Activated CD8-positive, alpha-beta T cell treated with anti-CD3 and anti-CD28 coated beads for 36 hours (primary cell): ENCODE measurements at places on chromosomes 1 and 21. TPM values are rescaled to one million over a fixed set of nuclear protein-coding genes. Genes with fewer than 3 reads are reported as not detected.

- no peak for DNase-seq
- no peak overlapping the region for H3K27ac ChIP-seq
- peaks cover 4% of the 10 kb centered on the region for H3K4me1 ChIP-seq
Measured at GRCh38 chr1:192592517-192592916, 16.9 kb downstream of the RGS1 start.

SYCP1 gene
- total RNA-seq, result not detected

GRCh38 chr1:205236526-205236925 is 8.8 kb downstream of the TMCC2 start:
- peaks cover 9% of the 10 kb centered on the region for H3K36me3 ChIP-seq
- peak overlapping the region; percentile 36 for H3K27ac ChIP-seq
- H3K4me1 ChIP-seq, result peaks cover 59% of the 10 kb centered on the region
- H3K4me3 ChIP-seq, result no peak overlapping the region
- H3K27me3 ChIP-seq, result no peaks in the 10 kb centered on the region

RORC gene
- total RNA-seq, result 1.5 TPM

DNA sequence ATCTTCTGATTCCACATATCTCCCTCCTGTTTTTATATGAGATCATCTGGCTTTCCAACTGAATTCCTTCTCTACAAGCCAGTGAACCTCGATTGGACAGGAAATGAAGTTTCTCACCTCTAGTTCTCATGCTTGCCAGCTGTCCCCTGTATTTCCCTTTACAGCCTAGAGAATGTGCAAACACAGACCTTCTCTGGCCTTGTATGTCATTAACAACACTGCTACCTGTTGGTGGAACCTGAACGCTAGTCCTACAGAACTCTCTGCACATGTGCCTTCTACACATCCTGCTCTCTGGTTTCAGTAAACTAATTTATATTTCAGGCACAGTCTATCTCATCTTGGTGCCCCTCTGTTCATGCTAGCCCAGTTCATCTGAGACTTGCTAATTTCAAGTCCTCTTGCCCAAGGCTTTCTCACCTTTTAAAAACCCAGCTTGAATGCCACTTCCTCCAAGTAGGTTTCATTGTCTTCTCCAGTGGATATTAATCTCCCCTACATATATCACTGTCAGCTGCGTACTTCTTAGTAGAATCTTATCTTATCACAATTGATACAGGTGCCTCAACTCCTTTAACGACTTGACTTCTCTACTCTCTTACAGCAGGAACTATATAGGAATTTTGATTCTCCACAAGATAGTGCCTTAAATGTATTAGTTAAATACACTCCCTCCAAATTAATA is 549.9 kb downstream of the PLPP3 start:
- no peak overlapping the region for H3K27ac ChIP-seq
- H3K27me3 ChIP-seq, result peaks cover 2% of the 10 kb centered on the region

DNA sequence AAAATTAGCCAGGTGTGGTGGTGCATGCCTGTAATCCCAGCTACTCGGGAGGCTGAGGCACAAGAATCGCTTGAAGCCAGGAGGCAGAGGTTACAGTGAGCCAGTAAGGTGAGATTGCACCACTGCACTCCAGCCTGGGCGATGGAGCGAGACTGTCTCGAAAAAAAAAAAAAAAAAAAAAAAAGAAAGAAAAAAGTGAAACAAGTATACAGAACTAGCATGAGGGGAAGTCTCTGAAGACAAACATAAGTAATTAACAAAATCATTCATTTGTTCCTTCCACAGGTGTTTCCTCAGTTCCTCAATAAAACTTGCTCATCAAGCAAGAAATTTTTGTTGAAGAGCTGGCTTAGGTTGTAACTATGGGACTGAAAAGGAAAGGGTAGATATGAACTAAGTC is 52.2 kb upstream of the CNN3 start:
- peaks cover 6% of the 10 kb centered on the region for H3K4me1 ChIP-seq
- no peaks in the 10 kb centered on the region for H3K36me3 ChIP-seq
- no peak overlapping the region for H3K4me3 ChIP-seq
- H3K27me3 ChIP-seq, result no peaks in the 10 kb centered on the region

DNA sequence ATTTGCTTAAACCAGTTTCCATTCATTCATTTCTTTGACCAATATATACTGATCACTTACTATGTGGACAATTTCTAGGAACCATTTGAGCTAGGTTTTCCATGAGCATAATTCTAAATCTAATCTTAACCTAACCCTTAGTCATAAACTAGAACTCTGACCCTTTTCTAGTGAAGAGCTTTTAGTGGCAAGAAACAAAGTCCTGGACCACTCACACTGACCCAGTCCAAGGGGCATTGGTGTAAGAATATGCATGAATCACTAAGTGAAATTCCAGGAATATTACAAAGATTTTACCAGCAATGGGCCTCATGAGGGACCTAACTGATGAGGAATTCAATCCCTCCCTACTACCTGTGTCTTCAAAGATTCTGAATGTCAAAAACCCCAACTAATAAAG is 40.6 kb upstream of the SLC2A1 start:
- no peaks in the 10 kb centered on the region for H3K4me1 ChIP-seq
- H3K4me3 ChIP-seq, result no peak overlapping the region
- no peaks in the 10 kb centered on the region for H3K36me3 ChIP-seq
- no peak overlapping the region for H3K27ac ChIP-seq
- no peaks in the 10 kb centered on the region for H3K27me3 ChIP-seq

- H3K4me1 ChIP-seq, result peaks cover 58% of the 10 kb centered on the region
- H3K27me3 ChIP-seq, result no peaks in the 10 kb centered on the region
- no peak overlapping the region for H3K27ac ChIP-seq
- H3K36me3 ChIP-seq, result peaks cover 21% of the 10 kb centered on the region
Measured at GRCh38 chr1:227768125-227768439, 32.8 kb downstream of the SNAP47 start.

RGS13 gene
- total RNA-seq, result not detected

GRCh38 chr1:7101187-7101586 is 315.9 kb downstream of the CAMTA1 start:
- DNase-seq, result no peak
- H3K4me1 ChIP-seq, result no peaks in the 10 kb centered on the region
- no peak overlapping the region for H3K4me3 ChIP-seq

LRRC38 gene
- not detected for total RNA-seq

DNA sequence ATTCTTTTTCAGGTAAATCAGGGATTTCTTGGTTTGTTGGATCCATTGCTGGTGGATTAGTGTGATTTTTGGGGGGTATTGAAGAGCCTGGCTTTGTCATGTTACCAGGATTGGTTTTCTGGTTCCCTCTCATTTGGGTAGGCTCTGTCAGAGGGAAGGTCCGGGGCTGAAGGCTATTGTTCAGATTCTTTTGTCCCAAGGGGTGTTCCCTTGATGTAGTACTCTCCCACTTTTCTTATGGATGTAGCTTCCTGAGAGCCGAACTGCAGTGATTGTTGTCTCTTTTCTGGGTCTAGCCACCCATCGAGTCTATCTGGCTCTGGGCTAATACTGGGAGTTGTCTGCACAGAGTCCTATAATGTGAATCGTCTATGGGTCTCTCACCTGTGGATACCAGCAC is 17.6 kb upstream of the CCSAP start:
- no peaks in the 10 kb centered on the region for H3K4me1 ChIP-seq
- no peak overlapping the region for H3K27ac ChIP-seq
- no peak overlapping the region for H3K4me3 ChIP-seq
- DNase-seq, result no peak

DNA sequence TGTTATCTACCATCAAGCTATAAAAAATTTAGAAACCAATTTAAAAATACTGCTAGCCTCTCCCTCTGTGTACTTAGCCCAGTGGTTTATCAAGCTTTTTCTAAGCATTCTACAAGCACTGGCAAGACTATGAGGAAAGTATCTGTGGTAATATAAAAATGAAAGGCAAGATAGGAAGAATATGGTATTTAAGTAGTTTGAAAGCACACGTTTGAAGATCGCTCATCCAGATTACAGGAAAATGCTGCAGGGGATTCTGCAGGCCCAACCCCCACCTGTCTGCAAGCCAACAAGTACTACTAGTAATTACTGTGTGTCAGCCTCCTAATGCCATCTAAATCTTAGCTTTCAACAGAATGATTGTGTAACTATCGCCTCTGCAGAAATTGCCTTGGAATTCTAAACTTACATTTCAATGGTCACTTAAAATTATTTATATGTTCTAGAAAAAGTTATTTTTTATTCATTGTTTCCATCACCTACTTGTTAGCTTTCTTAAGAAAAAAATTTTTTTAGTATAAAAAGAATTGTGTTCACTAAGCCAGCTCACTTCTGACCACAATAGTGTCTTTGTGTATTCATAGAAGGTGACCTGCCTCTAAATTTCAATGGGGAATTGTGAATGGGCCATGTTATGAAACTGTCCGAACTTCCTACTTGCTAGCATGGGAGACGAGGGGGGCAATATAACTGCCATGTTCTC is 8.5 kb downstream of the ERRFI1 start:
- no peak overlapping the region for H3K27ac ChIP-seq
- H3K4me1 ChIP-seq, result peaks cover 7% of the 10 kb centered on the region
- no peak for DNase-seq
- H3K27me3 ChIP-seq, result peaks cover 18% of the 10 kb centered on the region

C1orf115 gene
- total RNA-seq, result 0.13 TPM

EPHA8 gene
- total RNA-seq, result not detected

DNA sequence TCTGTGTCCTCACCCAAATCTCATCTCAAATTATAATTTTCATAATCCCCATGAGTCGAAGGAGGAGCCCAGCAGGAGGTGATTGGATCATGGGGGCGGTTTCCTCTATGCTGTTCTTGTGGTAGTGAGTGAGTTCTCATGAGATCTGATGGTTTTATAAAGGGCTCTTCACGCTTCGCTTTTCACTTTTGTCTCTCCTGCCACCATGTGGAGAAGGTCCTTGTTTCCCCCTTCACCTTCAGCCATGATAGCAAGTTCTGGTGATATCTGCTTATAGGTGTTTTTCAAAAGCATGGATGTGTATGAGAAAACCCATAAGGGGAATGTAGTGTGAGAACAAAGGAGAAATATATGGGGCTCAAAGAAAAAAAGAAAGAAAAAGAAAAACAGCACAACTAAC is 405.9 kb upstream of the RGS18 start:
- H3K36me3 ChIP-seq, result no peaks in the 10 kb centered on the region
- no peak overlapping the region for H3K4me3 ChIP-seq
- no peaks in the 10 kb centered on the region for H3K27me3 ChIP-seq

DNA sequence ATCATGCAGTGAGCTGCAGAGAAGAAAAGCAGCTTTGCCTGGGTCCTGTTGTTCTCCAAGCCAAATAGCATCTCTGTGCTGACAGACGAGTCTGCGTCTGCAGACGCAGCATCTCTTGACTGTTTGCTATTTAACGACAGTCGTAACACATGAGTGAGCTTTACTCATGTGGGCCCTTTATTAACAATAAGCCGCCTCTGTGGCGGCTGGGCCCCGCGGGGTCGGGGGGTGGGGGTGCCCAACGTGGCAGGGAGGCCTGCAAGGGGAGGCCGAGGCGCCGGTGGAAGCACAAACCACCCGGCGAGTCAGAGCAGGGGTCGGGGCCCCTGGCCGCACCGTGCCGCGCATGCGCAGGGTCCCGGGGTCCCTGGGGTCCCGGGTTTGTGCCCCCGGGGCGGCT is 435.1 kb downstream of the KIF26B start:
- H3K27ac ChIP-seq, result no peak overlapping the region
- no peaks in the 10 kb centered on the region for H3K27me3 ChIP-seq
- H3K36me3 ChIP-seq, result no peaks in the 10 kb centered on the region
- DNase-seq, result no peak
- no peak overlapping the region for H3K4me3 ChIP-seq

SAMSN1 gene
- 66.7 TPM for total RNA-seq

IGSF8 gene
- total RNA-seq, result 49.5 TPM

OLFML2B gene
- not detected for total RNA-seq
